ENCODE measurements at places on chromosomes 5 and 9.
A peak's percentile ranks its signal among the peaks of the same experiment; 100 is the strongest.

- H3K27ac ChIP-seq = no peak overlapping the region
- H3K4me3 ChIP-seq = no peak overlapping the region
- H3K36me3 ChIP-seq = no peaks in the 10 kb centered on the region
These were observed 6.2 kb downstream of the BARHL1 start for GRCh38 chr9:132588501-132589147.

DNA sequence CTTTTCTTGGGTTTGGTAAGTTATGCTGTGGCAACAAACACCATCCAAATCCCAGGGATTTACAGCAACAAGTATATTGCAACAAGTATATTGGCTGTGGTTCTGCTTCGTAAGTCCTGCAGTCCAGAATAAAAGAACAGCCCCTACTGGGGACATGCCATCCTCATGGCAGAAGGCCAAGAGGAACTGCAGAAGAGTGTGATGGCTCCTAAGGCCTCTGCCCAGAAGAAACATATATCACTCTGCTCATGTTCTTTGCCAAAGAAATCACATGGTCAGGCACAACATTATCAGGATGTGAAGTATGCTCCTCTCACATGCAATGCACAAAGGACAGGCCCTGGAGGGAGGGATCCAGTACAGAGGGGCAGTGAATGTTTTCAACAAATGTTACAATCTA lies 159.6 kb upstream of the TAS2R1 start:
- no peak overlapping the region for H3K4me3 ChIP-seq
- no peak overlapping the region for H3K27ac ChIP-seq
- H3K4me1 ChIP-seq = no peaks in the 10 kb centered on the region
- no peaks in the 10 kb centered on the region for H3K36me3 ChIP-seq
- no peaks in the 10 kb centered on the region for H3K27me3 ChIP-seq
- no peak for DNase-seq

- H3K4me3 ChIP-seq = no peak overlapping the region
- no peaks in the 10 kb centered on the region for H3K36me3 ChIP-seq
- no peaks in the 10 kb centered on the region for H3K27me3 ChIP-seq
- peaks cover 19% of the 10 kb centered on the region for H3K4me1 ChIP-seq
- no peak for DNase-seq
These were observed 332.2 kb downstream of the TMEM167A start for GRCh38 chr5:82745016-82745415.

DNA sequence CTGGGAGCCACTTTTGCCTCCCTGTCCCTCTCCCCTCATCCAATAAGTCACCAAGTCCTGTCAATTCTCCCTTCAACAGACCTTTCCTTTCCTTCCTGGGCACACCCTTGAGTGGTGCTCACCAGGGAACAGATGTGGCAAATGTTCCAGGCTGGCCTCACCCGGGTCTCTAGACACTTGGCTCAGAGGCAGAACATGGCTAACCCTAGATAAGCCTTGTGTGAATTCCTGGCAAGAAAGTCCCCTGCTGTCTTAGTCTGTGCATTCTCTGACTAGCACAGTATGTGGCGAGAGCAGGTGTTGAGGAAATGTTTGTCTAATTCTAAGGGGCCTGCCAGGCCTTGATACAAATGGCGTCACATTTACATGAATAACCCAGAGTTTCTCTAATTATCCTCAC lies 41.2 kb upstream of the PTGS1 start:
- H3K4me1 ChIP-seq = no peaks in the 10 kb centered on the region
- no peak overlapping the region for H3K4me3 ChIP-seq
- H3K27me3 ChIP-seq = no peaks in the 10 kb centered on the region
- H3K36me3 ChIP-seq = peaks cover 6% of the 10 kb centered on the region

DNA sequence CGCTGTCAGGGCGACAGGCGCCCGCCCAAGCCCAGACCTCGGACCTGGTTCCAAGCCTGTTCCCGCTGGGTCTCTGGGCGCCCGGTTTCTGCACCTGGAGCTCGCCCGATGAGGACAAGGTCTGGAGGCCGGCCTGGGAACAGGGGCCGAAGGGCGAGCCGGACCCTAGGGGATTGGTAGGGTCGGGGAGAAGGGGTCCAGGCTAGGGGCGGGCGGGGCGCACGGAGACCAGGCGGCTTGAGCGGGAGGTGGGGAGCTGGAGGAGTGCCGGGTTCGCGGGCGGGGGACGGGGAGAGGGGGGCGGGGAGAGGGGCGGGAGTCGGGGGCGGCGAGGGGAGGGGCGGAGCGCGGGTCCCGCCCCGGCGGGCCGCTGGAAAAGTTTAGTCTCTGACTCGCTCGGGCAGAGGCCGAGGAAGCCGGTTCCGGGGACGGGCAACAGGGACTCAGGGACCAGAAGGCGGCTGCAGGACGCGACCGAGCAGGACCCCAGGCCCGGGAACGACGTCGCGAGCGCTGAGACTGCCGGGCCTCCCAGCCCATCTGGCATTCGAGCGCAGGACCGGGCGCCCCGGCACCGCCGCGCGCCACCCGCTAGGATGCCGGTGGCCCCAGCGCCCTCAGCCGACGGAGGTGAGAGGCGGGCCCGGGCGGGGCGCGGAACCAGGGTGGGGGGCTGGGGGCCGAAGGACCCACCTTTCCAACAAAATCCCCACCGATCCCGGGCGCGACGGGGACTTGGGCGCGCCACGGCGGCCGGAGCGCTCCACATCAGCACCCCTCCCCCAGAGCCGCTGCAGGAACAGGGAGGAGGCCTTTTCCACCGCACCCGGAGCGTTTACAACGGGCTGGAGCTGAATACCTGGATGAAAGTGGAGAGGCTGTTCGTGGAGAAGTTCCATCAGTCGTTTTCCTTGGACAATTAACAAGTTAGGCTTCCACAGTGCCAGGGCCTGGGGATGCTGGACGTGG lies at the start of gene S1PR3:
Gene S1PR3, plus strand, starts transcription at position 403 of the 969 bp plus-strand sequence. CDS start 9,733 bp downstream, outside the sequence.
- H3K27me3 ChIP-seq = peaks cover 36% of the 10 kb centered on the region
- no peaks in the 10 kb centered on the region for H3K36me3 ChIP-seq
- H3K27ac ChIP-seq = no peak within 1 kb of the TSS
- peak; percentile 16 for DNase-seq
- peak within 1 kb of the TSS; percentile 26 for H3K4me3 ChIP-seq

DNA sequence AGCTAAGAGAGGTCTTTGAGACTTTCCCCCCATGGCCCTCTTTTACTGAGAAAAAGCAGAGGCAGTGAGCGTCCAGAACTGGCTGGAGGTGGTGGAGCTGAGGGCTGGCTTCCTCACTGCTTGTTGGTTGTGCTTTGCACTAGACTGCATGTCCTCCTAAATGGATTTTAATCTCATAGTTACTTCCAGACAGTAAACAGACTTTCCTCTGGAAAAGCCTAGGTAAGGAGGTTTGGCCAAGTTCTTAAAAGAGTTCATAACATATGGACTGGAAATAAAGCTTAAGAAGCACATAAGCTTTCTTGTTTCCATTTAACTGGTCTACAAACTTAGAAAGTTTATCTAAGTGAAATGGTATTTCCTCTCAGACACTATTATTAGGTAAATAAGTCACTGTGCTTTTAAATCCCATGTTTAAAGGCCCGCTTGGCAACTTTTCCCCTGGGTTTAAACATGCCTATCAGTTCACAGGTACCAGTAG lies 2.0 kb downstream of the ASPN start:
- no peaks in the 10 kb centered on the region for H3K27me3 ChIP-seq
- no peaks in the 10 kb centered on the region for H3K36me3 ChIP-seq
- H3K27ac ChIP-seq = no peak overlapping the region
- H3K4me1 ChIP-seq = peaks cover 6% of the 10 kb centered on the region

GRCh38 chr5:175690025-175690424 lies 32.2 kb downstream of the HRH2 start:
- H3K4me1 ChIP-seq = peaks cover 38% of the 10 kb centered on the region
- no peak for DNase-seq
- H3K27ac ChIP-seq = no peak overlapping the region
- no peak overlapping the region for H3K4me3 ChIP-seq

DNA sequence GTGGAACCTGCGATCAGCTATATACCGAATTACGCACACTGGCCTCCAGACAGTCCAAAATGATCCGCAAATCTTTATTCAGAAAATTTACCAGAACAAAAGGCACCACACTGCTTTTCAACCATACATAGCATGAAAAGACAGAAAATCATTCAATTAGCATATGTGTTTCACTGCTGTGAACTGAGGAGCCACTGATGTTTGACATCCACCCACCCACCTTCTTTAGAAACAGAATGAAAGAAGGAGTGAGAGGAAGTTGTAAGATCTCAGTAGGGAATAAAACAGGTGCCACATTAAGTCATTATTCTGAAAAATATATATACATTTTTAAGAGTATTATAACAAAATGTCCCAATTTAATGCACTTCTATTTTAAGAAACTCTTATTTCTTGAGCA lies 156.8 kb downstream of the NFIB start:
- H3K4me1 ChIP-seq = peaks cover 3% of the 10 kb centered on the region
- no peak for DNase-seq
- H3K27me3 ChIP-seq = peaks cover 3% of the 10 kb centered on the region
- H3K27ac ChIP-seq = no peak overlapping the region
- no peak overlapping the region for H3K4me3 ChIP-seq
- no peaks in the 10 kb centered on the region for H3K36me3 ChIP-seq

GRCh38 chr5:135834639-135835529 lies at the start of gene SLC25A48:
Gene SLC25A48 (plus strand): TSS chr5:135834663. CDS start chr5:135834848, 185 bp downstream.
- peaks cover 47% of the 10 kb centered on the region for H3K27me3 ChIP-seq
- no peaks in the 10 kb centered on the region for H3K36me3 ChIP-seq
- DNase-seq = peak; percentile 37
- H3K27ac ChIP-seq = no peak within 1 kb of the TSS

- no peaks in the 10 kb centered on the region for H3K27me3 ChIP-seq
- H3K4me3 ChIP-seq = no peak overlapping the region
- H3K36me3 ChIP-seq = no peaks in the 10 kb centered on the region
- no peaks in the 10 kb centered on the region for H3K4me1 ChIP-seq
- DNase-seq = no peak
- H3K27ac ChIP-seq = no peak overlapping the region
These were observed 843.7 kb upstream of the WWC1 start for GRCh38 chr5:167447466-167448375.

GRCh38 chr9:108894225-108894997 lies 32.3 kb downstream of the ACTL7A start:
- DNase-seq = no peak
- peaks cover 33% of the 10 kb centered on the region for H3K36me3 ChIP-seq
- no peaks in the 10 kb centered on the region for H3K4me1 ChIP-seq
- no peak overlapping the region for H3K4me3 ChIP-seq
- H3K27me3 ChIP-seq = no peaks in the 10 kb centered on the region

- no peak overlapping the region for H3K27ac ChIP-seq
- no peaks in the 10 kb centered on the region for H3K4me1 ChIP-seq
- DNase-seq = no peak
- no peaks in the 10 kb centered on the region for H3K36me3 ChIP-seq
- H3K4me3 ChIP-seq = no peak overlapping the region
These were observed 98.7 kb downstream of the ADCY2 start for GRCh38 chr5:7494481-7495130.

- no peaks in the 10 kb centered on the region for H3K36me3 ChIP-seq
- H3K27ac ChIP-seq = no peak overlapping the region
- no peak for DNase-seq
- no peak overlapping the region for H3K4me3 ChIP-seq
These were observed 73.7 kb upstream of the STK32A start for GRCh38 chr5:147160902-147161700.

- H3K36me3 ChIP-seq = no peaks in the 10 kb centered on the region
- H3K27ac ChIP-seq = no peak overlapping the region
- no peaks in the 10 kb centered on the region for H3K4me1 ChIP-seq
- DNase-seq = no peak
- no peaks in the 10 kb centered on the region for H3K27me3 ChIP-seq
- H3K4me3 ChIP-seq = no peak overlapping the region
These were observed 57.7 kb downstream of the COL5A1 start for GRCh38 chr9:134699343-134699740.

DNA sequence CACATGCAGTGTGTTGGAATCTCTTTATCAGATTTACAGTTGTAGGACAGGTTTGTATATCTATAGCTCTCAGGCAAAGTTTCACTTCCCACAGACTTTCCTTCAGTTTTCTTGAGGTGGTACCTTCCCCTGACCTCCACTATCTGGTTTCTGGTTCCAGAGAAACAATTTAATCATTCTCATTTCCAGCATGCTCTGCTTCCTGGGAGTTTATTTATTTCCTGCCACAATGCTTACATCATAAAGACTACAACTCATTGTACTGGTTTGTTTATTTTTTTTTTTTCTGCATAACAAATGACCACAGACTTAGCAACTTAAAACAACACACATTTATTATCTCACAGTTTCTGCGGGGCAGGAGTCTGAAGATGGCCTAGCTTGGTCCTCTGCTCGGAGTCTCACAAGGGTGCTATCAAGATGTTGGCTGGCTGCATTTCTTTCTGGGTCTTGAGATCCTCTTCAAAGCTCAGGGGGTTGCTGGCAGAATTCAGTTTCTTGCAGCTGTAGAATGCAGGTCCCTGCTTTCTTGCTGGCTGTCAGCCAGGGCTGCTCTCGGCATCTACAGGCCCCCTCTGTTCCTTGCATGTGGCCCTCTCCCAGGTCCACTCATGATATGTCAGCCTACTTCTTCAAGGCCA lies 247.7 kb downstream of the ENC1 start:
- H3K27ac ChIP-seq = no peak overlapping the region
- H3K27me3 ChIP-seq = no peaks in the 10 kb centered on the region
- H3K4me3 ChIP-seq = no peak overlapping the region
- peaks cover 8% of the 10 kb centered on the region for H3K4me1 ChIP-seq
- H3K36me3 ChIP-seq = no peaks in the 10 kb centered on the region
- DNase-seq = no peak

DNA sequence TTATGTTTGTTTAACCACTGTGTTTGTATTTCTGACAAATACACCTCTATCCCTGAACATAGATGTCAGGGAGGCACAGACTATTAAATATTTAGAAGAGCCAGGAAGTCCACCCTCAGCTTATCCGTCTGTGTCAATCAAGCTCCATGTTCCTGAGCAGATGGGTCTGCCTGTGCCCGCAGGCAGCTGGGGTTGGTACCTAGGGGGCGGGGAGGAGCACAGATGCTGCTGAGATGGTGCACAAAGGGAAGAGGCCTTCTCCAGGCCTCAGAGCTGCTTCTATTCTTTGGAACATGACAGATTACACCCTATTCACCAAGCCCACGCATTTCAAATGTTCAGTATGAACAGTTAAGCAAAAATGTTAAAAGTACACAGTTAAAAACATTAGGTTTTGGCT lies 142.1 kb downstream of the EPB41L4A start:
- H3K4me3 ChIP-seq = no peak overlapping the region
- no peaks in the 10 kb centered on the region for H3K27me3 ChIP-seq
- no peaks in the 10 kb centered on the region for H3K36me3 ChIP-seq

DNA sequence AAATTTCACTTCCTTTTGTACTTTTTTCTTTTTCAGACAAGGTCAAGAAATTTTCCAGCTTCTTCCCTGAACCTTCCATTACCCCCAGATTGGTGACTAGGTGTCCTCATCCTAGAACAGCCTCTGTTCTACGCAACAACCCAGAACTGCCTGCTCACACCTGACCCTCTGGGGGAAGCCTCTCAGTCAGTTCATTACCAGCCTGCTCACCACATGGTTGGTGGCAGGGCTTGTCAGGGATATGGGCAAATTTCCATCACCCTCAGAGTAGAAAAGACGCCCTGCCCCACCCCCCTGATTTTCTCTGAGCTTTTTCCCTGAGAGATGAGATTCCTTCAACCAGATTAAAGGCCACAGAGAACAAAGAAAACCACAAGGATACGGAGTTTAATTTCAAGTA lies 5.3 kb upstream of the CFAP95 start:
- DNase-seq = no peak
- H3K27ac ChIP-seq = no peak overlapping the region
- peaks cover 15% of the 10 kb centered on the region for H3K27me3 ChIP-seq
- peaks cover 49% of the 10 kb centered on the region for H3K4me1 ChIP-seq
- H3K4me3 ChIP-seq = no peak overlapping the region

- no peak overlapping the region for H3K4me3 ChIP-seq
- H3K36me3 ChIP-seq = no peaks in the 10 kb centered on the region
- no peak overlapping the region for H3K27ac ChIP-seq
- H3K4me1 ChIP-seq = no peaks in the 10 kb centered on the region
- no peaks in the 10 kb centered on the region for H3K27me3 ChIP-seq
- DNase-seq = no peak
These were observed 686.5 kb upstream of the DMAC1 start for GRCh38 chr9:8486095-8486494.
